ENCODE measurements at places on chromosomes 6 and 20.

- DNase-seq = no peak
These were observed 18.9 kb downstream of the IFNGR1 start for GRCh38 chr6:137200288-137200687.

DNA sequence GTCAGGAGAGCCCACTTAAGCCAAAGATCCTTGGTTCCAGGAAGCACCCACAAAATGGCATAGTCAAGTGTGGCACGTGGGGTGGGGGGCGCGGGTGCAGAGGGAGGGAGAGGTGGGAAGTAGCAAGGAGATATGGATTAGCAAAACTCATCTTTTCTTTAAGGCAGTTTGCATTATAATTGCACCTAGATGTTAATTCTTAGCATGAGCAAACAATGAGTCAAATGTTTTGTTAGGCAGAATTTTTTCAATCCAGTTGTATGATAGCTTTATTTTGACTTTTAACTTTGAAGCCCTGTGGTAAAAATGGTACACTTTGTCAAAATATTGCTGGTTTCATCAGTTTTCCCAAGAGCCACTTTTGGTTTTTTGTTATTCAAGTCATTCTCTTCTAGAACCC lies 15.0 kb downstream of the SCAND1 start:
- DNase-seq = no peak

- no peak for DNase-seq
These were observed 36.1 kb downstream of the SERAC1 start for GRCh38 chr6:158131926-158132325.

- DNase-seq = no peak
These were observed 204.3 kb upstream of the CST7 start for GRCh38 chr20:24744747-24745146.

DNA sequence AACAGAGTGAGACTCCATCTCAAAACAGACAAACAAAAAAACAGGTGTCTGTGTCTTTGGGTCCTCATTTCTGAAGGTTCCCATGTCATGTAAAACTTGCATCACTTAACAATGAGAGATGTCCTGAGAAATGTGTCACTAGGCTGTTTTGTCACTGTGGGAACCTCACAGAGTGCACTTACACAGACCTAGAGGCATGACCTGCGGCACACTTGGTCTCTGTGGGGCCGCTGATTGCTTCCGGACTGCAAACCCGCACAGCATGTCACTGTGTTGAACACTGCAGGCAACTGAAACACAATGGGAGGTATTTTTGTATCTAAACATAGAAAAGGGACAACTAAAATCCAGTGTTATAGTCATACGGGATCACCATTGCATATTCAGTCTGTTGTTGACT lies 42.3 kb upstream of the TMEM181 start:
- no peak for DNase-seq

DNA sequence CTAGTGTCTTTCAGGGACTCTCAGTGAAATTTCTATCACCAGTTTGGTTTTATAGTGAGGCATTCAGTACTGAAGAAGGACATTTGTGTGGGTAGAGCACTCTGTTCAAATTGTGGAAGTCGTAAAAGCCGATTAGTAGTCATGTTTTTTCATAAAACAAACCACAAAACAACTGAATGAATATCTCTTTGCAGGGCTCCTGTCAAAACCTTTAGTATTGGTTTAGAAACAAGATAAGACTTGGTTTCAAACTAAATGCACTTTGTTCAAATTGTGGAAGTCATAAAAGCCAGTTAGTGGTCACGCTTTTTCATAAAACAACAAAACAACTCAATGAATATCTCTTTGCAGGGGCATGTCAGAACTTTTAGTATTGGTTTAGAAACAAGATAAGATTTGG lies 23.8 kb downstream of the ADGRF4 start:
- DNase-seq = no peak

GRCh38 chr6:44117397-44118128 lies 9.7 kb downstream of the MRPL14 start:
- no peak for DNase-seq

- no peak for DNase-seq
These were observed 524.6 kb upstream of the JARID2 start for GRCh38 chr6:14721103-14721758.

GRCh38 chr6:157390273-157391060 lies 9.5 kb downstream of the ZDHHC14 start:
- no peak for DNase-seq

DNA sequence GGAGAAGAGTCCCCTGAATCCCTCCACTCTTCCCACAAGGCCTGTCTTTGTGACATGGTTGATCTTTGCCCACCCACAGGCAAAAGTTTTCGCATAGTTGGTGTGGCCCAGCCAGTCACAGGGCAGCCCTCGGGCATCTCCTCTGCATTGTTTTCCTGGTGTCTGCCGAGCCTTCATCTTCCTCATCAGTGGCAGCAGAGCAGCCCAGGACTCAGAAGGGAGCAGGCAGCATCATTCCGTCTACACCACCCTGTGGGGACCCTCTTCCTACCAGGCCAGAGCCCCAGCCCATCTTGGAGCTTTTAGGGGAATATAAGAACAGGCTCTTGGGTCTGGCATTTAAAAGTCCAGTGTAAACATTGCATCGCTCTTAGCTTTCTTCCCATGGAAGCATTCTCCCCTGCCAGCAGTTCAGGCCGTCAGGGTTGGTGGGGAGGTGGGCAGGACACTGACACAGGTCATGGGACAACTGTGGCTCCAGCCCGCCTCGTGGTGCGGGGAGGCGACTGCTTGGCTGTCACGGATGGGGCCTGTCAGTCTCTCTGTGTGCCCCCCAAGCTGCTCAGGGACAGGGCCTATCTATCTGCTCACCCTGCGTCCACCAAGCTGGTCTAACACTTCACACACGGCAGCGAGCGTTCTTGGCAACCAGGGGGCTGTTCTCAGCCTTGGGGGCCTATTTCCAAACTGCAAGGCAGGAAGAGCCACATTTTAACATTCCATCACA lies 38.3 kb downstream of the PDRG1 start:
- no peak for DNase-seq

- no peak for DNase-seq
These were observed 59.8 kb upstream of the DEK start for GRCh38 chr6:18323935-18324705.

DNA sequence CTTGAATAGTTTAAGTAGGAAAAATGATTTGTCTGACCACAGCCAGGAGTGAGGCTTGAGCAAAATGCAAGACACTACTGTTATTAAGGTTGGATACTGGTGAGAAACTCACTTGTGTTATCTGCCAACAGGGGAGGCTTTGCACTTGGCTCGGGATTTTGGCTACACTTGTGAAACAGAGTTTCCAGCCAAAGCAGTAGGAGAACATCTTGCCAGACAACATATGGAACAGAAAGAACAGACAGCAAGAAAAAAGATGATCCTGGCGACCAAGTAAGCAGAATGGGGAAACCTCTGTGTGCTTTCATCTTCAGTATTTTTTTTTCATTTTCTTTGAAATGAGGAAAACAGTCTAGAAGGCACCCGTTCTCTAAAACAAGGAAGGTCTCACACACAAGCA lies 31.6 kb downstream of the TFAP2D start:
- DNase-seq = no peak

DNA sequence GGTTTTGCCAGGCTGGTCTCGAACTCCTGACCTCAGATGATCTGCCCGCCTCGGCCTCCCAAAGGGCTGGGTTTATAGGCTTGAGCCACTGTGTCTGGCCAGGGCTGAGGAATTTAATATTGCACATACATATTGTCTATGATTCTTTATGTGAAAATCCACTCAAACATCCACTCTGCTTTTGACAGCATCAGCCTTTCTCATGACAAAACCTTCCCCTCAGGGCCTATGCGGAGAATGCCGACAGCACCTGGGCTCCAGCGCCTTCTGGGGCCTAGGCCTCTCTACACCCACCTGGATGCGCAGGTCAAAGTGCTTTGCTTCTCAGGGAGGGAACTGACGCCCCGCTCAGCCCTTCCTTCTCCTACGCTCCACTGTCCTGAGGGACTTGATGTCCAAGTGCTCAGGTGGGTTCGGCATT lies 5.4 kb downstream of the RAMACL start:
- no peak for DNase-seq

DNA sequence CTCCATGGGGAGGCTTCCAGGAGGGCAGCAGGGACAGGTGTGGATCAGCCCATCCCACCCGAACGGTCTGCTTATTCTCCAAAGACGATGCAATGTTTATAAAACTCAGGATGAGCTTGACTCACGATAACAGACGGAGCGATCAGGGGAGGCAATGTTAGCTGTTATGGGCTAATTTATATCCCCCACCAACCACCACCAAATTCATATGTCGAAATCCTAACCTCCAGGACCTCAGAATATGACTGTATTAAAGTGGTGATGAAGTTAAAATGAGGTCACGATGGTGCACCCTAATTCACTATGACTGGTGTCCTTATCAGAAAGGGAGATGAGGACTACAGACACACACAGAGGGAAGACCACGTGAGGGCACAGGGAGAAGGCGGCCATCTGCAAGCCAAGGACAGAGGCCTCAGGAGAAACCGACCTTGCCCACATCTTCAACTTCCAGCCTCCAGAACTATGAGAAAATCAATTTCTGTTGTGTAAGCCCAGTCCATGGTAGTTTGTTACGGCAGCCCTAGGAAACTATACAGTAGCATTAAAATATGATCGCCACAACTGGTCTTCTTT lies 7.0 kb downstream of the ADTRP start:
- DNase-seq = no peak

- no peak for DNase-seq
These were observed 37.9 kb upstream of the IRAK1BP1 start for GRCh38 chr6:78829407-78829806.
